ENCODE measurements at places on chromosomes 2 and 18.

- no peak for DNase-seq
Measured at GRCh38 chr2:157327200-157327599, 1.6 kb upstream of the ERMN start.

GRCh38 chr18:67410075-67411070 lies 106.1 kb downstream of the DSEL start:
- DNase-seq: no peak

DNA sequence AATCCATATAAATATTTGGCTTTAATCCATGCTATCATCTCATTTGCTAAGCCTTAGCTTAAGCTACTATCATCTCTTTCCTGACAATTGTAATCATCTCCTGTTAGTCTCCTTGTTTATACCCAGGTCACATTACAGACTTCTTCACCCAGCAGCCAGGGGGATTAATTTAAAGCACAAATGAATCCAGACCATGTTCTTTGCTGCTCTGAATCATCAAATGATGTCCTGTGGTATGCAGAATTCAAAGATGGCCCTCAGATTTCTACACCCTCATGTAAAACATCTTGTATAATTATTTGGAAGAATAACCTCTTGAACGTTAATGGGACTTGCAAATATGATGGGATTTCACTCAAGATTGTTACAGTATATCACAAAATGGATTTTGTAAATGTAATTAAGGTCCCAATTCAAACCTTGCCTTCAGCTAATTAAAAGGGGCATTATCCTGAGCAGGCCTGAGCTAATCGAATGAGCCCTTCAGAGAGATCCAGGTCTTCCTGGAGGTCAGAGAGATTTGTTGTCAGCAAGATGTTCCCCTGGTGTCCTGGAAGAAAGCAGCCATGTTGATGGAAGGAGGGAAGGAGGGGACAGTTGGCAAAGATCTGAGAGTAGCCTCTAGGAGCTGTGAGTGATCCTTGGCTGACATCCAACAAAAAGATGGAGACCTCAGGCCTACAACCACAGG lies 241.1 kb upstream of the MMADHC start:
- no peak for DNase-seq

DNA sequence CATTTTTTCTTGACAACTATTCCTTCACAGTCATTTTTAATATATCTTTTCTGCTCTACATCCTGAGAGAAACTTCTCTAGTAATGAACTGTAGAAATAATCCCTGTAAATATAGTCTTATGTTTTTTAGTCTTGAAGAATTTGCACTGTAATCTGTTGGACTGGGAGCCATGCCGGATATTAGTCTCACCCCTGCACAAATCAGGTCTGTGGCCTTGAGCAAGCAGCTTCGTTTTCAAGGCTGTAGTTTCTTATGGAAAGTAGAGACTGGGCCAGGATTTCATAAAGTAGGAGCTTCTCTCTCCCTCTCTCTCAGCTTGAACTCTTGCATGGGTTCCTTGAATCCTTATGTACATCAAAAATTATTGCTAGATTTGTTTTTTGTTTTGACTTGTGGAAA lies 8.7 kb downstream of the FARP2 start:
- DNase-seq: no peak

DNA sequence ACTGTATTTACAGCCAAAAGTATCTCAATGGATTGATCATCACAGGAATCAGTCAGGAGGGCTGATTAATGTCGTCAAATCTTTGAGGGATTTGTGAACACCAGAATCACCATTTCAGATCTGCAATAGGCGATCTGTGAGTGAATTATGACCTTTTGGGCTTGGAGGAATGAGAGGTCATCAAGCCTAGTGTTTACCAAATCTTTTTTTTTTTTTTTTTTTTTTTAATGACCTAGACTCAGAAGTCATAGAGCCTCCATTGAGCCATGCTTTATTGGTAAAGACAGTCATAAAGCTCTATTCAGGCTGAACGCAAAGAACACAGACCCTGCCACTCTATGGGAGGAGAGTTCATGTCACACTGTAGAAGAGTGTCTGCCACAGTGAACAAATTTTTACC lies 97.7 kb downstream of the SOCS6 start:
- DNase-seq: no peak

GRCh38 chr18:25061395-25061794 lies 290.6 kb downstream of the ZNF521 start:
- DNase-seq: no peak

DNA sequence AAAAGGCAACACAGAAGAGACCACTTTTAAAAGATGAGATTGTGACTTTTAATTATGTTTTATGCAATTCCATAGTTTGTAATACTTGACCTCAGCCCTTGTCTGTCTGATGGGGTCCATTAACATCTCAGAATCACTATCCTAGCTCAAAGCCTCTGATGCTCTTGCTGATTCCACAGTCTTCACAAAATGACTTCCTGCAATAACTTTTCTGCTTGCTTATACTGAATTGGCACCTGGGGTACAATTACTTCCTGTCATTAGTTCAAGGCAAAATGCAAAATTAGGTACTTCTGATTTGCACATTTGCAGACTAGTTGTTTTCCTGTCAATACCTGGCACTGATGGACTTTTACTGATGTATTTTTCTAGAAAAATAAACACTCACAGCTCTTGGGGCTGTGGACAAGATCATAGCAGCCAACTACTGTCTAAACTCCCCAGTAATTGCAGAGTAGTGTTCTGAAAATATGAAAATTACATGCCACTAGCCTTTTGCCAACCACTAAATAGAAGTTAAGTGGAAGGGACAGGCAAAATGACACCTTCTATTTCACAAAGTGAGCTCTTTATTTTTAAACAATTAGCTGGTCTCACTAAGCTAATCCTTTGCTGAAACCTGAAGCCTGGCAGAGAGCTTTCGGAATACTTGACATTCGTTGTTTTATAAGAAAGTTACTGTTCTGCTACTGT lies 129.1 kb downstream of the PIEZO2 start:
- no peak for DNase-seq

GRCh38 chr18:56076723-56077122 lies 488.7 kb upstream of the TCF4 start:
- DNase-seq: no peak

All from activated CD8-positive, alpha-beta memory T cell treated with anti-CD3 and anti-CD28 coated beads, Interleukin-2, amount 50 U/mL, for 48 hours (primary cell).